ENCODE measurements at places on chromosomes 4 and X.
A peak's percentile ranks its signal among the peaks of the same experiment; 100 is the strongest.

- DNase-seq: no peak
These were observed 148.4 kb upstream of the SPRY1 start for GRCh38 chr4:123248085-123248659.

DNA sequence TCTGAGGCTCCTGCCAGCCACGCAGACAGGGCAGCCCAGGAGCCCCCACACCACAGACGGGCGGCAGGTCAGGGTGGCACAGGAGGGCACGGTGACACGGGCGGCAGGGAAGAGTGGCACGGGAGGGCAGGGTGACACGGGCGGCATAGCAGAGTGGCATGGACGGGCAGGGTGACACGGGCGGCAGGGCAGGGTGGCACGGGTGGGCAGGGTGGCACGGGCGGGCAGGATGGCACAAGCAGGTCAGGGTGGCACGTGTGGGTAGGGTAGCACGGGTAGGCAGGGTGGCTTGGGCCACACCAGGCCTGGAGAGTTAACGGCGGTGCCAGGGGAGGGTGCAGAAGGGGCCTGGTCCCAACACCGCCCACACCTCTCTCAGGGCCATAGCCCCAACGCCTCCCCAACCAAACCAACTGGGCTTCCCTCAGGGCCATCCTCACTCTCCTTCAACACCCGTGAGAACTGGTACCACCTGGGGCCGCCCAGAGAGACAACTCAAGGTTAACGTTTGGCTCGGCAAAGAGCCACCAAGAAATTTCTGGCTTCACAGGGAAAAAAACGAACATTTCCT, 3.4 kb downstream of the CTBP1 start:
- DNase-seq: no peak

GRCh38 chr4:15149839-15150592, 147.7 kb downstream of the CPEB2 start:
- no peak for DNase-seq

DNA sequence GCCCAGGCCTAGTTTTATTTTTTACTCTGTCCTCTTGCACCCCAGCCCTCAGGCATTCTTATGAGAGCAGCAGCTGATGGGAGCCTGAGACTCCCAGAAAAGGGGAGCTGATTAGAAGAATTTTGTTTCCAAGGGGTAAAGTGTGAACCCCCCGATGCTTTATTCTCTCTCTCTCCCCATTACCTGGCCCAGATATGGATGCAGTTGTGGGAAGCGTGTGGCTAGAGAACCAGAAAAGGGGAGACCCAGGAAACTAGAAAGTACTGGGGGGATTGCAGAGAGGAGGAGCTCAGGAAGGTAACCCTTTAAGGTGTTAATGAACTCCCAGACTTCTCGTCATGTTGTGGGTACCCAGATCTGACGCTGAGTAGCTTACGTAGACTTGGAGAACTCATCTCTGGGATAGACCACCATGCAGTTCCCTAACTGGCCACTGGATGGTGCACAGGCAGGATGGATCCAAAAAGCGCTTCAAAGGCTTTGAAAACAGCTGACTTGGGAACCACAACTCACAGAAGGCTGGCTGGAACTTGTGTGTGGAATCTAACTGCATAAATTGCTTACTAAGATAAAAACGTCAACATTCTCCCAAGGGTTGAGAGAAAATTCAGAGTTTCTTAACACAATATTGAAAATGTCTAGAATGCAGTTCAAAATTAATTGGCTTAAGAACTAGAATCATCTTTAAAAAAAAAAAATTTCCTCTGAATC, 64.7 kb downstream of the TBC1D14 start:
- DNase-seq: peak; percentile 82

GRCh38 chr4:48300004-48300403, 30.4 kb upstream of the TEC start:
- DNase-seq: no peak
